ENCODE measurements at places on chromosomes 11 and 22. TPM values are rescaled to one million over a fixed set of nuclear protein-coding genes. Genes with fewer than 3 reads are reported as not detected.

Gene OR4C12
- not detected for total RNA-seq

Gene LAYN
- total RNA-seq: not detected

Gene PAX6
- total RNA-seq: not detected

Gene ACTN3
- 0.33 TPM for total RNA-seq

Gene OR52E8
- total RNA-seq: not detected

Gene GAL
- not detected for total RNA-seq

Gene ENTHD1
- not detected for total RNA-seq

Gene TRIM29
- not detected for total RNA-seq

Gene NAV2
- total RNA-seq: 0.14 TPM

Gene IGF2
- total RNA-seq: not detected

Gene PHLDB1
- 1.1 TPM for total RNA-seq

Gene TMEM138
- total RNA-seq: 63.8 TPM

Gene DAGLA
- total RNA-seq: 0.18 TPM

Gene DGCR6
- total RNA-seq: 8.1 TPM

Gene ACR
- total RNA-seq: not detected

Gene FAM111B
- total RNA-seq: 1.2 TPM

Gene MCAM
- 0.19 TPM for total RNA-seq

Gene FAM227A
- total RNA-seq: 0.07 TPM

Gene PRODH
- total RNA-seq: not detected

Gene KCNA4
- not detected for total RNA-seq

Gene ALDH3B2
- not detected for total RNA-seq

Gene SCN2B
- total RNA-seq: not detected

Gene MMP3
- total RNA-seq: not detected

Gene OR9G1
- total RNA-seq: not detected

Gene SLC22A8
- total RNA-seq: not detected

Gene GTSE1
- 2.7 TPM for total RNA-seq

Gene EMID1
- total RNA-seq: 0.65 TPM

Gene APOL5
- not detected for total RNA-seq

Gene UBE4A
- 43.9 TPM for total RNA-seq

Gene NRIP3
- total RNA-seq: 6.1 TPM
